ENCODE measurements at places on chromosomes 16 and 17.

- no peak for DNase-seq
Measured at GRCh38 chr17:51709694-51710633, 448.6 kb downstream of the CA10 start.

GRCh38 chr17:43442711-43443110 is 41.1 kb upstream of the DHX8 start:
- no peak for DNase-seq

- DNase-seq = no peak
Measured at GRCh38 chr17:77829843-77830799, 128.4 kb upstream of the TNRC6C start.

DNA sequence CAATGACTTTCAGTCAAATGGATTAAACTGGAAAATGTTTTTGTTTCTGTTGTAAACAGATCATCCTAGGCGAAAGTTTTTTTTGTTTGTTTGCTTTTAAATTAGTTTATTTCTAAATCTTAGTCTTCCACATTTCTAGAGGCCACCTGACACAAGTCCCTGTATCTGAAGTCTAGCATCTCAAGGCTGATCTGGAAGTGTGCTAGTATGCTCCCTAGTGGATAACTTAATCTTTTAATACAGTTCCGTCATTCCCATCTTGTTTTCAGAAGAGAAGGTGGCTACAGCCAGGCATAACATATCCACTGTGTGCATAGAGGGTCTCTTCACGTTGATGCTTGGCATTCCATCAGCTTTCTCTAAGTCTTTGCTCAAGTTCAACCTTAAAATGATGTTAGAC is 7.6 kb downstream of the IFT20 start:
- no peak for DNase-seq

DNA sequence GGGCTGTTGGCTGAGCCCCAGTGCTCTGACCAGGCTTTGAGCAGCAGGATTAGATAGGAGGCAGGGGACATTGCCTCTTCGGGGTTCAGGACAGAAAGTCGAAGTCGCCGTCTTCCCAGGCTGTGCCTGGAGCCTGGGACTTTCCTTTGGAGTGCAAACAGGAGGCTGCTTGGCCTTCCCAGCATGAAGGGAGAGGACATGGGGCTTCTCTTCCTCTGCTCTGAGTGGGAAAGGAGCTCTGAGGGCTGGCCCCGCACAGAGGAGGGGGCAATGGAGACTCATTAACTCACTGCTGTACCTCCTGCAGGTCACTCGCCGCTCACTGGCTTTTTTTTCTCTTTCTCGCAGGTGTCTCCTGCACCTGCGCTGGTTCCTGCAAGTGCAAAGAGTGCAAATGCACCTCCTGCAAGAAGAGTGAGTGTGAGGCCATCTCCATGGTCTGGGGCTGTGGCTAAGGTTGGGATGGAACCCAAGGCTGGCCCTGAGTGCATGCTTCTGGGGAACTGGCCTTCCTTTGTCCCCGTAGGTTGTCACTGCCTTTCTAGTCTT is 642 bp downstream of the MT1F start:
- no peak for DNase-seq

- no peak for DNase-seq
Measured at GRCh38 chr16:70396246-70396904, 42.5 kb downstream of the ST3GAL2 start.

GRCh38 chr17:29138184-29138955 is 41.8 kb downstream of the MYO18A start:
- DNase-seq = peak; percentile 13

GRCh38 chr17:34143430-34143829 is 111.7 kb upstream of the CCL2 start:
- no peak for DNase-seq

DNA sequence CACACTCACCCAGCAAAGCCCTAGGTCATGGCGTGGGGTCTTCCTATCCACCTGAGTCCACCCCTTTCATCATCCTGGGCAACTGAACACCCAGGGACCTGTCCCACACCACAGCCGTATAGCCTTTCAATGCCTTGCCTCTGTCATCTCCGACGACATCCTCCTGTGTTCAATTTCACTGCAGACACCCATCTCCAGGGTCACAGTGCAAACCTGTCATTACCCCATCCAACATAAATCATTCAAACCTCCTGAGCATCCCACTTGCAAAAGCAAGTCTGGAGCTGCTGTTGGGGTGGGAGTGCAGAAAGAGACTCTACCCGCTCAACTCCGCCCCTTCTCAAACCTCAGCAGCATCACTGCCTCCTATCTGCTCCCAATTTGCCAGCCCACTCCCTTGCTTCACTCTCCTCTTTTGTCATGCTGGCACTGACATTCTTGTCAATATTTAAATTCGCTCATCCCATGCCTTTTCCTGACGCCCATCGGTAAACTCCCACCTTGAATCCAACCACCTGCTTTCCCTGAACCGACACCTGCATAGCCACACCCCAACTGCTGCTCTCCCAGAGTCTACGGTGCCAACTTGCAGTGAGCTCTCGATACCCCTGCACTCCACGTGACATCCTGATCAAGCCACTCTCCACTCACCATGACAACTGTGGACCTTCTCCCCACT is 37.0 kb downstream of the MARF1 start:
- DNase-seq = no peak

DNA sequence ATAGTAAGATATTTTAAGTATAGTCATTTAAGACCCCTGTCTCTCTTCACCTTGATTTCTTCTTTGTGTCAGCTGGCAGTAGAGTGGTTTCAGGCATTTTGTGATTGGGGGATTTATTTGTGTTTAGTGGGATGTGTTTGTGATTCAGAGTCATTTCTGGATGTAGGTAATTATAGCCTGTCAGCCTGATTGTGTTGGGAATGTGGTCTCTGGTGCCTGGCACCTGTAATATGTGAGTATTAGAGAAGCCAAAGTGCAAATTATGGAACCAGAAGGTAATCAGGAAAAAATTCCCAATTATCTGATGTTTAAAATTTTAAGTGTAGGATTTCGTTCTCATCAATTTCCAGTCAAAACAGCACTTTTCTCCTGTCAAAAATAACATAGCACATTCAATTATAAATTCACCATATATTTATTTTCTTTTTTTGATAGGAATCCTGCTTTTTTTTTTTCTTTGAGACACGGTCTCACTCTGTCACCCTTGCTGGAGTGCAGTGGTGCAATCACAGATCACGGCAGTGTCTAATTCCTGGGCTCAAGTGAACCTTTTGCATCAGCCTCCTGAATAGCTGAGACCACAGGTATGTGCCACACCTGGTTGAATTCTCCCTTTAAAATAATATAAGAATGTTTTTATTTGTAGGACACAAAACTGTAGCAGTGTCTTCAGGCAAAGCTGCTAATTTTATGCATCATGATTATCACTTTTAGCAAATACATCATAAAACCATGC is 42.7 kb downstream of the ATF7IP2 start:
- no peak for DNase-seq

DNA sequence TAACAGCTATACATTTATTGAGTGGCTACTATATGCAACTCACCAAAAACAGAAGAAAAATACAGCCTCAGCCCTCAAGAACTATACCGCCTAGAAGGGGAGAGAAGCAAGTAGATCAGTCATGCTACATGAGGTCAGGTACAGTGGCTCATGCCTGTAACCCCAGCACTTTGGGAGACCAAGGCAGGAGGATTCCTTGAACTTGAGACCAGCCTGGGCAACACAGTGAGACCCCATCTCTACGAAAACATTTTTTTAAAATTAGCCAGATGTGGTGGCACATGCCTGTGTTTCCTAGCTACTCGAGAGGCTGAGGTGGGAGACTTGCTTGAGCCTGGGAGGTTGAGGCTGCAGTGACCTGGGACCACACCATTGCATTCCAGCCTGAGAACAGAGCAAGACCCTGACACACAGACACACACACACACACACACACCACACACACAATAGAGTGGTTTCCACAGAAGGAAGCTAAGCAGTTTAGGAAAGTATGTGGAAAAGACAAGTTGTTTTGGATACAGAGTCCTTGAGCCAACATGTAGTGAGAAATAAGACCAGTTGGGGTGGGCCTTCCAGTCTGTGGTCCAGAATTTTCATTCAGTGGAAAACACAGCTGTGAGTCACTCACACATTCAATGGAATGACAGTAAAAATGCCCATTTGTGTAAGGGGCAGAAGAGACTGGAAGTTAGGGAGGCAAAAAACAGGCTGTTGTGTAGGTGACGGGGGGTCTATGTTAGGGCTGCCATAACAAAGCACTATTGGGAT is 10.7 kb upstream of the SNTB2 start:
- no peak for DNase-seq

GRCh38 chr17:1956134-1956533 is 69.0 kb downstream of the RTN4RL1 start:
- no peak for DNase-seq

DNA sequence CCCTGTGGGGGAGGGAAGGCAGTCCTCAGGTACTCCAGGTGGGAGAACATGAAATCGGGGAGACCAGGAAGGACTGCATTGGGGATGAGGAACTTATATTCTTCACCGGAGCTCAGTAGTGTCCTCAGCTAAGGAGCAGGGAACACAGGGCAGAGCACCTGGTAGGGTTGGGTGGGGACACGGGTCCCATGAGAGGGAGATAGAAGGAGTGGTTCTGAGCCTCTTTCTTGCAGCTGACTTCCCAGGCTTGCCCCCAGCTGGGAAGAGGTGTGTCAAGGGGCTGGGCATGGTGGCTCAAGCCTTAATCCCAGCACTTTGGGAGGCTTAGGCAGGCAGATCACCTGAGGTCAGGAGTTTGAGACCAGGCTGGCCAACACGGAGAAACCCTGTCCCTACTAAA is 2.1 kb downstream of the FHOD1 start:
- DNase-seq = no peak

- DNase-seq = no peak
Measured at GRCh38 chr17:64218066-64218465, 45.0 kb downstream of the TEX2 start.

DNA sequence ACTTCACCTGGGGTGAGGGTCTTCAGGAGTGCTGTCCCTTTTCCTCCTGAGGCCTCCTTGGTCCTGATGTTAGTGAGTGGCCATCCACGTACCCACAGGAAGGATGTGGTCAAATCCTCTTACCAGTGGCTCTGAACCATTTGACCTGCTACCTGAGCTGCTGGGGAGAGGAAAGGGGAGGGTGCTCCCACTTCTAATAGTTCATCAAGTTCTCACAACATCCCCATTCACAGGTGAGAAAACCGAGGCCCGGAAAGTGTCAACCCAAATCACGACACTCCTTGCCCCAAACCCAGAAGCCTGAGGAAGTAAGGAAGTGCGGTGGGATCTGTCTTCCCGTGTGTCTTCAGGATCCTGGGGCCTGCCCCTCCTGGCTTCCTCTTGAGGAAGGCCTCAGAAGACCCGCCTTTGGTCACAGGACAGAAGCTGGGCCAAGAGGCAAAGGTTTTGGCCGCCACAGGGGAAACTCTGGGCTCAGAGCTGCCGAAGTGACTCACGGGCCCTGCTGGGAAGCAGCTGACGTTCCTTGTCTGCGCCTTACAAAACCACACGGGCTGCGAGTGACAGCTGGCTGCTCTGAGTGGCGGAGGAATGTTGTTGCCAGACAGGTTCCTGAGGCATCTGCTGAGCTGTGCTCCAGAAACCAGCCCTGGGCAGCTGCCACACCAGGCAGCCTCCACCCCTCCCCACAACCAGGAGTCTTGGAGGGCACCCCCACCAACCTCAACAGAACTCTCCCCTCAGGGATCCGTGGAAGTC is 13.9 kb upstream of the KIFC3 start:
- DNase-seq = no peak

DNA sequence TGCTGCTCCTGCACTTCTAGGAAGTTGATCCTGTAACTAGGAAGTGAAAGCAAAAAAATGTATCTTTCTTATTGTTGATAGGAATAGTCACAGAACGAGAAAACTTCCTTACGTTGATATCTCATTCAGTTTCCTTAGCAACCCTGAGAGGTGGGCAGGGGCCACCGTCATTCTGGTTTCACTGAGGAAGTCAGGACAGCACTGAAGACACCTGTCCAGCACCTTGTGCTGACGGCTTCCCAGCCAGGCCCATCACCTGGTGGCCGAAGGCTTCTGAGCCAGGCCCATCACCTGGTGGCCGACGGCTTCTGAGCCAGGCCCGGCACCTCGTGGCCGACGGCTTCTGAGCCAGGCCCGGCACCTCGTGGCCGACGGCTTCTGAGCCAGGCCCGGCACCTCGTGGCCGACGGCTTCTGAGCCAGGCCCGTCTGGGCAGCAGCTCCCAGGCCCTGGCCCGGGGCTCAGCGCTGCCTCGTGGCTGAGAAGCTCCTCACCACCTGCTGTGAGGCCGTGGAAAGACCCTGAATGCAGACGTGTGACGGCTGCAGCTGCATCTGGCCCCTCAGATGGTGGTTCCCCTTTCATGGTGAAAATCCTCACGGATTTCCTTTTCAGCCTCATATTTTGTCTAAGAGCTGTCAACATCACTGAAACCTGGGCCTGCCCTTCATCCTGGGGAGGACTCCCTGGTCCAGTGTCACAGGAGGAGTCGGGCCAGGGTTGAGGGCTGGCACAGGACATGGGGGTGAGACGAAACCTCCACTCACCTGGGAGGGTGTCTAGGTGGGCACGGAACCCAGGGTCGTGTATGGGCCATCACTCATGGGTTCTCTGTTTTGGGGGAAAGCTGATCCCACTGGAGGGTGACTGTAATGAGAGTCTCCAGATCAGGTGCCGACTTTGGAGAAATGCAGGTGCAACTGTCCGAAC is 33.0 kb upstream of the ZNF750 start:
- no peak for DNase-seq

GRCh38 chr17:8087075-8087951 is at the start of gene ALOX12B:
TSS of gene ALOX12B (minus strand) at chr17:8087716. CDS start at chr17:8087442, 274 bp downstream.
- no peak for DNase-seq

DNA sequence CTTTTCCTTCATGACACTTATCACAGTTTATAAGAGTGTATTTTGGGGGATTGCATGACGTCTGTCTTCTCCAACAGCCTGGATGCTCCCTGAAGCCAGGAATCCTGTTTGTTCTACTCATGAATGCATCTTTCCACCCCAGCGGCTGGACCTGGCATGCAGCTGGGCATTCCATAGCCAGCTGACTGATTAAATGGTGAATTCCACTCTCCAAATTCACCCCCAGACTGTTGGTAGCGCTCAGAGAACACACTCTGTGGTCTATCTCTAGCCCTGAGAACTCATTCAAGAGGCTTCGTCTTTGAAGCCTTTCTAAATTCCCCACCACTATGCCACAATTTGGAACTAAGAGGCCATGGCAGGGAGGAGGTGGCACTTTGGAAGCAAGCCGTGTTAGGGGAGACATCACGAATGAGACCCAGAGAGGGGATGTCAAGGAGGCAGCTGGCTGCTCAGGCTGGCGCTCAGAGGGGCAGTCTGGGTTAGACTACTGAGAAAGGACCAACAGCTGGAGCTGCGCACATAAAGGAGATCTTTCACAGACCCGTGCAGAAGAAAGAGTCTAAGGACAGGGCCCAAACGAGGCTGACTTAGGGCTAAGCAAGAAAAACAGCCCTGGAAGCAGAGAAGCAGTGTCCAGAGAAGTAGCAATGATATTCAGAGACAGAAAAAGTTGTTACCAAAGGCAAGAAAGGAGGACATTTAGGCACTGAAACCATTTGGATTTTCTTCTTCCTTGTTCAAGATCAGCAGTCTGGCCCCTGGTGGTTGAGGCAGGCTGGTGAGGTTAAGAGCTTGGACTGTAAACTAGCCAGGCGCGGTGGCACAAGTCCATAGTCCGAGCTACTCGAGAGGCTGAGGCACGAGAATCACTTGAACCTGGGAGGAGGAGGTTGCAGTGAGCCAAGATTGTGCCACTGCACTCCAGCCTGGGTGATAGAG is 42.4 kb upstream of the ZNF629 start:
- DNase-seq = no peak

- DNase-seq = no peak
Measured at GRCh38 chr16:58940609-58941008, 206.5 kb upstream of the GOT2 start.

GRCh38 chr16:48158296-48158695 is 2.5 kb upstream of the ABCC12 start:
- DNase-seq = no peak

All from activated naive CD4-positive, alpha-beta T cell (primary cell).